ENCODE measurements at places on chromosomes 12 and 14. TPM values are rescaled to one million over a fixed set of nuclear protein-coding genes. Genes with fewer than 3 reads are reported as not detected.

The LHX5 gene
- not detected for polyA plus RNA-seq

DNA sequence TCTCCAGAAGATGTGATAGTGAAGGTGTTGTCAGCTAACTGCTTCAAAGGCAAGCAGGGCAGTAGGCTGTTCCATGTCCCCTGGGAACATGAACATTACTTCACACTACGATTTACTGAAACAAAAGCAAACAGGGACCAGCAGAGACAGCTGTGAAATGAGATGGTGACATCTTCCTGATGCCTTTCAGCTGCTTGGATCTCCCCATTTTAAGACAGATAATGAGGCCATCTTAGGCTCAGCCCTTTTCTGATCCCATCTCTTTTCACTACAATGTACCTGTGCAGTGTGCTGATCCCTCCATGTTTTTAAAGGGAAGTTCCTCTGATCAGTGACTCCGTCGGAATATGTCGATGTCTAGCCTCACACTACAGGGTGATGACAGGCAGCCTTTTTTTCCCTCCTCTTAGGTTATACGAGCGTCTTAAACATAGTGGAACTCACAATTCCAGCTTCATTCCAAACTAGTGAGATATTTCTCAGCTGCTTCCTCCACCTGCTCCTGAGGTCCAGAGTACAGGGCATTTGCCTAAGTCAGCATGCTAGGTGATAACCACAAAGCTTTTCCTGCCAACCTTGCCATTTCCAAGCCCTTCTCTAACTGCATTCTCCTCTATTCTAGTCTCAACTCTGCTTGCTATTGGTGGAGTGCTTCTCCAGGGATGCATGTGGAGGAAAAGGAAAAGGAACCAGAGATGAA lies 87.6 kb upstream of the EGLN3 start:
- DNase-seq: no peak

DNA sequence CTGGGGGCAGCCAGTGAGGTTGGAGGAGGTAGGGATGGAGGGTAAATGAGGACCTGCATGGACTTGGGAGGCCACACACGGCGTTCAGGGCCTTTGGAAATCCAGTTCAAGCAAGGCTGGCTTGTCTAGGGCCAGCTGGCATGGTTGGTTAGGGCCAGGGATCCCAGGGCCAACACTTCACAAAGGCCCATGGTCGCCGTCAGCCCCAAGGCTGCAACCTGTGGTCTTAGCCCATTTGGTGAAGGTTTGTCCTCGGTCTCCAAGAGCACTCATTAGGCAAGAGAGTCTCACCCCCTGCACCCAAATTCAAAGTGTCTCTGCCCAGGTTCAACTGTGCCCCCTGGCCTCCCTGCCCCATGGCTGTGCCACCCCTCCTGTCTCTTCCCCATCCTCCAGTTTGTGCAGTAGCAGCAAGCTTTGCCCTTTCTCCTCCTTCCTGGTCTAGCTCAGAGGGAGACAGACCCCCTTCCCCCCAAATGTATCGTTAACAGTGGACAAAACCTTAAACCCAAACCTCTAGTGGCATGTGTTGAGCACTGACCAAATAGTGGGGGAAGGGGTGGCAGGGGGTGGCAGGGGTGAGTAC lies 94.1 kb downstream of the NINJ2 start:
- DNase-seq: no peak

DNA sequence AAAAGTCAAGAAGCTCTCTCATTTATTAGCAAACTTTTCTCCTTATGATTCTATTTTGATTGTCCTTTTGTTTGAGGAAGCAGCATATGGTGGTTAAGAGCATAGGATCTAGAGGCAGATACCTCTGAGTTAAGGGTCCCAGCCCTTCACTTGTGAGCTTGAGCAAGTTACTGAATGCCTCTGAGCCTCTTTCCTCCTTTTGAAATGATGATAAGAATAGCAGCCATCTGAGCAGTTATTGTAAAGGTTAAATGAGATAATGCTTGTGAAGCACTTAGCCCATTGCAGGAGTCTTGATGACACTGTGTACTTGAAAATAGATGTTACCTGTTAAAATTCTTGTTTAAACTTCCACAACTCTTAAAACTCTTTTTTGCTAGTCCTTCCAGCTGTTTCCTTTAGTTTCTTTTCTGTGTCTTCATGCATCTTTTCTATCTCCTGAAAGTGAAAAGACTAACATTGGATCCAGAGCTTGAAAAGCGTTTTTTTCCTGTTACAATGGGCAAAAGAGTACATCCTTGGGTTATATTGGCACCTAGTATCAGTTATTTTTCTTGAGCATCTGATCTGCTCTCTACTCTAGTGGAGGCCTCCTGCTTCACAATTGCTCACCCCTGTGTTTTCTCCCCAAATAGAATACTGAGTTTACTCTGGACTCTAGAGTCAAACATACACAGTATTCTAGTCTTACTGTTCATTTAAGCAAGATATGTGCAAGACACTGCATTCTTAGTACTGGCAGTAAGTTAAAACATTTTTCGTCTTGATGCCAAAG lies 3.1 kb downstream of the HIF1A start:
- DNase-seq: no peak

The AVPR1A gene
- polyA plus RNA-seq: 5.6 TPM

DNA sequence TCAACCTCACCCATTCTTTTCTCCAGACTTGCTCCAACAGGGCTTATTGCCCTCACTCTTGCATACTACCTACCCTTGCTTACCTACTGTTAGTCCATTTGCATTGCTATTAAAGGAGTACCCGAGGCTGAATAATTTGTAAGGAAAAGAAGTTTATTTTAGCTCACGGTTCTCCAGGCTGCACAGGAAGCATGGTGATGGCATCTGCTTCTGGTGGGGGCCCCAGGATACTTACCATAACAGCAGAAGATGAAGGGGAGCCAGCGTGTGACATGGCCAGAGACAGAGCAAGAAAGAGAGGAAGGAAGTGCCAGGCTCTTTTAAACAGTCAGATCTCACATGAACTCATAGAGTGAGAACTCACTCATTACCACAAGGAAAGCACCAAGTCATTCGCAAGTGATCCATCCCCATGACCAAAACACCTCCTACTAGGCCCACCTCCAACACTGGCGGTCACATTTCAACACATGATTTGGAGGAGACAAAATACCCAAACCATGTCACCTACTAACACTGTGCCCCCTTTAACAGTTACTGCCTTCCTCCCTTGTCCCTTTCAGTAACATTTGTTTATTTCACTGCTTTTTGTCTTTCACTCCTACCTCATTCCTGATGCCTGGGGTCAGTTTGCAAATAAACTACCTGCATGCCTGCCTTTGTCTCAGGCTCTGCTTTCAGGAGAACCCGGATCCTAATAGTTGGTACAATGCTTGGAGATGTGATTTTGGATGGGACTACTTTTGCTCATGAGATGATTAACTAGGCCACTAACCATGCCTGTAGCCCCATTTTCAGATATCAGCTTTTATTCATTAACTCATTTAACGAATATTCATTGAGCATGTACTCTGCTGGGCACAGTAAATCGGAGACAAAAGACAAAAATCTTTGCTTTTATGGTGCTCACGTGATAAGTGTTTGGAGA lies 41.6 kb upstream of the CSRP2 start:
- no peak for DNase-seq

- no peak for DNase-seq
These were observed 12.3 kb downstream of the ABCD4 start for GRCh38 chr14:74290415-74290814.

The ARPC3 gene
- polyA plus RNA-seq: 120 TPM

The TOMM20L gene
- polyA plus RNA-seq: 0.43 TPM

DNA sequence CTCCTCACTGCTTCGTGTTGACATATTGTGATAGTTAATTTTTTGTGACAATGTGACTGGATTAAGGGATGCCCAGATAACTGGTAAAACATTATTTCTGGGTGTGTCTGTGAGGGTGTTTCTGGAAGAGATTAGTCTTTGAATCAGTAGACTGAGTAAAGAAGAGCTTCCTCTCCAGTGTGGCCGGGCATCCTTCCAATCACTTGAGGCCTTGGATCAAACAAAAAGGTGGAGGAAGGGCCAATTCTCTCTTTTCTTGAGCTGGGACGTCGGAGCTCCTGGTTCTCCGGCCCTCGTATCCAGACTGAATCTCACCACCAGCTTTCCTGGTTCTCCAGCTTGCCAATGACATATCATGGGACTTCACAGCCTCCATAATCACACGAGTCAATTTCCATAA lies 240.4 kb downstream of the CHST11 start:
- no peak for DNase-seq

The ESYT1 gene
- polyA plus RNA-seq: 71.4 TPM

Data from forelimb muscle (tissue), 1 donor.